ENCODE measurements at places on chromosomes 6 and 20.

DNA sequence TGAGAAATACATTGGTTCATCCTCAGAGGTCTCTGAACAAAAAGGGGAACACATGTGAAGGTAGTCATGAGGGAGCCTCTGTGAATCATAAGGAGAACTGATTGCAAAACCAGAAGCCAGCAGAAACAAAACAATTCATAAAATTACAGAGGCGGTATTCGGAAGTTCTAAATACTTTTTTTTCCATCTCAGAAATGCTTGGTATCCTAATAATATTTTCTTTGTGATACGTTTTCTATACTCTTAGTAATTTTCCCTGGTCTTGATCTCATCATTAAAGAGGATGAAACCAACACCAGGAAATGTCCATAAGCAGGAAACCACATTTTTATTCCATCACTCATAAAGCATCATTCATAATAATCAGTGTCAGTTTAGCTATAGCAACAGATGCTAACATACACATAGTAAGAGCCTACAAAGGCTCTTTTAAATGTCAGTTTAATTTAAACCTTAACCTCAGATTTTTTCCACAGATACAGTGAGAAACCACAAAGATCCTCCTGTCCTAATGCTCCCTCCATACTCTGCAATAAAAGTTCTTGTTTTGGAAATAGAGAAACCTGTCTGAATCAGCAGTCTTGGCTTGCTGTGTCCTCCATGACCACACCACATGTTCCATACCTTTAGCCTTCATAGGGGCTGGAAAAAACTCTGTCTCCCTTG lies 29.2 kb downstream of the SGK1 start:
- no peak for DNase-seq

GRCh38 chr6:169098116-169098515 lies 155.5 kb downstream of the THBS2 start:
- DNase-seq, result no peak

GRCh38 chr20:59568509-59569024 lies 35.8 kb upstream of the PHACTR3 start:
- DNase-seq, result no peak

GRCh38 chr6:56490993-56491392 lies 151.7 kb downstream of the DST start:
- no peak for DNase-seq

DNA sequence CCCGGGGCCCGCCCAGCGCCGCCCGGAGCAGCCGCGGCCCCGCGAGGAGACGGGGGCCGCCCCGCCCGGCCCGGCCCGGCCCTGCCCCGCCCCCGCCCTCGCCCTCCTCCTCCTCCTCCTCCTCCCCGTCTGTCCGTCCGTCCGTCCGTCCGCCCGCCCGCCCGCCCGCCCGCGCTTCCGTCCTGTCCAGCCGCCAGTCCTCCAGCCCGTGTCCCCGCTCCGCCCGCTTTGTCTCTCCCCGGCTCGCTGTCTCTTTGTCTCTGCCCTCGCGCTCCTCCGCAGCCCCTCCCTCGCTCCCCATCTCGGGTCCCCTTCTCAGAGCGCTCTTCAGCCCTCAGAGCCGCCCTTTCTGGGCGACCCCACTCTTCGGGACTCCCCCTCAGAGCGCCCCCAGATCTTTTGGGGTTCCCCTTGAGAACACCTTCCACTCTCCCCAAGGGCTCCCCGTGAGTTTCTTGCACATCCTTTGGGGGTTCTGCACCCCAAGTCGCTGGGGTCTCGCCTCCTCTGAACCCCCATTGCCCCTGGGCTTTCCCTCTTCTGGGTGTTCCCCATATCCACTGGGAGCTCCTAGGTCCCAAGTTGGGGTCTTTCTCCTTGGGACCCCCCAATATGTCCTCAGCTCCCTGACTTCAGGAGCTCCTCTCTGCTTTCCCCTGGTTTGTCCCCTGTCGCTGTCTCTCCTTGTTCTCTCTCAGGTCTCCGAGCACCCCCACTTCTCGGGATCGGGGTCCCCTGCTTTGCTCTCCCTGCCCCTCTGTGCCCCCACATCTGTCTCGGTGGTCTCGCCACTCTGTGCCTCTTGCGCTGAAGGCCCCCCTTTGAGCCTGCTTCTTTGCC lies 79.5 kb upstream of the MYL9 start:
- DNase-seq, result no peak

DNA sequence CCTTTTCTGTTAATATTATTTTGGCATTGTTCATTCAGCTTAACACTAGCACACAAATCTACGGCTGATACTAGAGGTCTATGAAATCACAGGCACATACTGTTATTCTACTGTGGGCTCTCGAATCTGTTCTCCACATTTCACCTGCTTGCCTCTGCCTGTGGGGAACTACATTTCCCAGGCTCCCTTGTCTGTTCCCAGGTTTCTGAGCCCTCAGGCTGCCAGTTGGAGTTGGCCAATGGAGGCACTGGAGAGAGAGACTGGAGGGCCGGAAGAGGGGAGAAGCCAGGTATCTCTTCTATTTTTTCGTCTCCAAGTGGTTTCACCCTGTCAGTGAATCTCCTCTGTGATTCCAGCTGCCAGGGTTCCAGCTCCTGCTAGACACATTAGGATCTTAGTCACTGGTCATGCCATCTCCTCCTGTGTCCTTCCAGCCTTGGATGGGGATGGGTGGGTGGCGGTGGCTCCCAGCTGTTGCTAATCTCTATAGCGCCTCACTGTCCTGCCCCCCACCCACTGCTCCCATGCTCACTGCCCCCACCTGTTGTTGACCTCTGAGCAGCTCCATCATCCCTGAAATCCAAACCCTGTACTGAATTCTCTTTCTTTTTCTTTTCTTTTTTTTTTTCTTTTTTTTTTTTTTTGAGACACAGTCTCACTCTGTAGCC lies 188.2 kb downstream of the LRFN2 start:
- no peak for DNase-seq

DNA sequence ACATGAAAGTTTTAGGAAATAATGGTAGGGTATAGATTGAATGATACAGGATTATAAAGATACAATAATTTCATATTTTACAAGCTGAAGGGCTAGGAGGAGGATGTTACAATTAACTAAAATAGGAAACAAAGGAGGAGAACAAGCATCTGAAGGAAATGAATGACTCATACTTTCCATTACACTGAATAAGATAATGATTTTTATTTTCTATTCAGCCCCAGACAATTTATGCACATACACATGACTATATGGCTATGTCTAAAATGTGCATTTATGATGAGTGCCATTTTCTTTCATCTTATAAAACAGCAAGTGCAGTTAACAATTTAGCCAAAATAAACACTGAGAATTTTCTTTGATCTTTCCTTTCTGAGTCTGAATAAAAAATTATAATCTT lies 994.6 kb upstream of the ADGRB3 start:
- no peak for DNase-seq

DNA sequence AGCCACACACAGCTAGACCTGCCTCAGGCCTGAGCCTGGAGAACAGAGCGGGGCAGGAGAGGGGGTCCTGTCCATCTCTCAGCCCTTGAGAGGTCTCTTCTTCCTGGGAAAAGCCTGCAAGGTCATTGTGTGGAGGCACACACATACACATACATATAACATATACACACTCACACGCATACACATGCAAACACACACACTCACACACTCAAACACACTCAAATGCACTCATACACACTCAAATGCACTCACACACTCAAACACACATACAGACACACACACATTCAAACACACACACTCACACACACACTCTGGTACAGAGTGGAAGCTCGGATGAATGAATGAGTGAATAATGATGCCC lies 515 bp downstream of the TLDC2 start:
- DNase-seq, result no peak

DNA sequence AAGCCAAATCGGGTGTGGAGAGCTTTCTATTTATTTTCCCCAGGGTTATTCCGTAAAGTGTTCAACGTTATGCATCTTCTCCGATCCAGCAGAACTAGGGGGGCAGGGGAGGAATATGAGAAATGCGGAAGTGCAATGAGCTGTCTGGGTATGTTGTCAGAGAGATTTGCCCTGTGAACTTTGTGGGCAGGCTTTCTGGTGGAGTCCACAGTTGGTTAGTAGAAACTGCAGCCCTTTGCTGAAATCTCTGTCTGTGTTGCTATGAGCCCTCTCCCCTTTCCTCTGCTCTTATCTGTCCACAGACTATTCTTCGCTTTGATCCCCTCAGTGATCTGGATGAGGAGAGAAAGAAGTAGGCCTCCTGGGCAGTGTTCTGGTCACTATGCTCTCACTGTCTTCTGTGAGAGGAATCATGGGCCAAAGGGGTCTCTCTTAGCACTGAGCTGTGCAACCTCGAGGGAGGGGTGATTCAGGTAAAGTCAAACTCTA lies 158.9 kb upstream of the FUT9 start:
- no peak for DNase-seq

- DNase-seq, result no peak
Measured at GRCh38 chr20:5024982-5025381, 23.7 kb upstream of the SLC23A2 start.

- no peak for DNase-seq
Measured at GRCh38 chr6:27280064-27280539, 32.0 kb downstream of the POM121L2 start.

DNA sequence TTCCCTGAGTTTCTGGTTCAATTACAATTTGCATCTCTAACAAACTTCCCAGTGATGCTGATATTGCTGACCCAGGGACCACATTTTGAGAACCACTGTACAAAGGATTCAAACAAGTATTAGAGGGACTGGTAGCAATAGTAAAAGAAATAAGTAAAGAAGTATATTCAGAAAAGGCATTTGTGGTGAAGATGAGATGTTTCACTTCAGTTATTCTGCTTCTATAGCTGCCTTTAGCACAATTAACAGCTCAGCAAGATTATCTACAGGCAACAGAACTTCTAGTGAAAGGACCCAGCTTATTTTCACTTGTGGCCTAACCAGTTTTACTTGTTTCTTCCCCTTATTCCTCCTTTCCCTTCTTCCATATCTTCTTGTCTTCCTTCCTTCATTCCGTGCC lies 149.4 kb downstream of the PHF3 start:
- no peak for DNase-seq

DNA sequence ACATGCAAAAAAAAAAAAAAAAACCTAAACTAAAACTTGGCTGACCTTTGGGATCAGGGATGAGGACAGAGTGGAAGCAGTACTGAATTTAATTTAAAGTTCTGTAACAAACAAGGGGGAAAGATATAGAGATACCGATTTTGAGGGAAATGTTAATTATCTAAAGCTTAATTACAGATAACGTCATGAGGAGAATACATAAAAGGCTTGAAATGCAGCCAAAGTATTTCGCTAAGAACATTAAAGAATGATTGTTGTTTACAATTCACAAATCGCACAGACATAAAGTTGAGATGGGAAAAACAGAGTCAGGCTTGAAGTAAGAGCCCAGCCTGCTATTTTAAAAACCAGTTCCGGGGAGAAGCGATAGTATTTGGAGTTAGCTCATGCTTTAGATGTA lies 208.0 kb upstream of the SASH1 start:
- DNase-seq, result no peak

- no peak for DNase-seq
Measured at GRCh38 chr6:156420172-156420993, 356.8 kb upstream of the ARID1B start.

- no peak for DNase-seq
Measured at GRCh38 chr6:119565893-119566292, 216.3 kb upstream of the MAN1A1 start.

- DNase-seq, result no peak
Measured at GRCh38 chr20:57613481-57613921, 6.7 kb downstream of the ZBP1 start.

GRCh38 chr20:17680836-17681725 lies 961 bp downstream of the RRBP1 start:
- no peak for DNase-seq

- no peak for DNase-seq
Measured at GRCh38 chr6:28585335-28585734, 59.7 kb downstream of the GPX5 start.

DNA sequence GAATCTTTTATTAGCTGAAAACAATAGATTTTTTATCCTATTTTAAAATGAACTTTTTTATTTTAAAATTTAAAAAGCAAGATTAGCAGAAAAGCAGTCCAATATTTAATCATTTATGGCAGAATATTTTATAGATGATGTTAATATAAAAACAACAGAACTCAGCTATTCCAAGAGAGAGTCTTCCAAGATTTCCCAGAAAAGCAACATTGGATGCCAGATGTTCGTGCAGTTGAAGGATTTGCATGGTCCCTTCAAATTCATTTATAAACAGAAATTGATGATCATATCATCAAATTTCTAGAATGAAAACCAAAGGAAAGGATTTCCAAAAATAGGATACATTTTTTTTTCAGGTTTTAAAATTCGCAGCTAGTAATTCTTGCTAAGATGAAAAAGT lies 25.4 kb upstream of the CNKSR3 start:
- DNase-seq, result no peak

GRCh38 chr6:30555816-30556065 lies 548 bp downstream of the GNL1 start:
- DNase-seq, result no peak

DNA sequence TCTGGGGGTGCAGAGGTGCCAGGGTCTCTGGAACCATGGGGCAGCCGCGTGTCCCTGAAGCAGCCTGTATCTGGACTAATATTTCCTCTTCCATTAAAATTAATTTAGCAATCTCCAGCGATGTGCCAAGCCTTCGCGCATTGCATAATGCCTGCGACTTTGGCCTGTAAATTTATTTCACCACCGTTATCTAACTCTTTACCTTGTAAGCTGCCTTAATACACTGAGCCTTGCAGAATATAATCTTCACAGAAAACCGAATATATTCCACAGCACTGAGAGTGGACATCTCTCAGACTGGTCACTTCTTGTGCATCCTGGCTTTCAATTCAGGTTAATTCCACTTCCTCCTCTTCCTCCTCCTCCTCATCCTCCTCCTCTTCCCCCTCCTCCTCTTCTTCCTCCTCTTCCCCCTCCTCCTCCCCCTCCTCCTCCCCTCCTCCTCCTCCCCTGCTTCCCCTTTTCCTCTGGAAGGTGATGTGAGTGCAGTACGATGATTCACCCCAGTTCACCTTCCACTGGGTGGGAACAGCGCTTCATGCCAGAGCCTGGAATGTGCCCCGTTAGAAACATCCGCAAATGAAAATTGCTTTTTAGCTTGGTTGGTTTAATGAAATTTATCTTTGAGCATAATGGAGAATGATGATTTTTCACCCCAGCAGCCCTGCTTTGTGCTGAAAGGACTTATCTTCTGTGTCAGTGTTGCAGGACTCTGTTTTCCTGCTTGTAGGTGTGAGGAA lies 101.4 kb downstream of the CDH4 start:
- DNase-seq, result no peak

GRCh38 chr20:48619126-48620101 lies 208.4 kb downstream of the PREX1 start:
- no peak for DNase-seq

GRCh38 chr6:128135325-128135724 lies 234.5 kb upstream of the THEMIS start:
- DNase-seq, result no peak

Measured in cerebellar nuclear complex (tissue), 1 donor.